Stimulated activated CD4-positive, alpha-beta T cell treated with anti-CD3 and anti-CD28 coated beads, Interleukin-1b, Interleukin-23, amount 100 ng/mL, for 1 hour (primary cell): ENCODE measurements at places on chromosomes 7 and 10.

DNA sequence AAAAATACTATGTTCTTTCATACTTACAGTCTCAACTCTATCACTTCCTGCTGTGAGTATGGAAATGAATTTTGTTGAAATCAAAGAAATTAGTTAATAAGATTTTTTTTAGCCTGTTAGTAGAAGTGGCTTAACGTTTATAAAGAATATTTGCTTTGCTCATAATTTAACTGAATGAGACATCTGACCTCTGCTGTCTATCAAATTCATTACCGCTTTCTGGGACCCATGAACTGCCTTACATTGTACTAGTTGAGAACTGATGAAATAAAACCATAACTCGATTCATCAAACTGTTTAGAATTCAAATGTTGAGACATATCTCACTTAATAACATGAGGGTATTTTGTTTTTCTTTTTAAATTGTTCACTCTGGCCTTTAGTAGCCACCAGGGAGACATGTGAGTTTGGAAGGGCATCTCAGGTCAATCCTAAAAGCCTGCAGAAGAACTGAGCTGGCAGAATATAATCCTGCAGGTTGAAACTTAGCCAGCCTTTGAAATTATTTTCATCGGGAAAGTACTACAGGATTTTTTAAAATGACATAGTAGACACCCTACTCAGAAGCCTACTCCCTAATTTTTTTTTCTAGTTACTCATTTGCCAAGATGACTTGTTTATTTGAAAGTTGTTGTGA, 78.7 kb downstream of the KIAA1217 start:
- DNase-seq, result no peak

DNA sequence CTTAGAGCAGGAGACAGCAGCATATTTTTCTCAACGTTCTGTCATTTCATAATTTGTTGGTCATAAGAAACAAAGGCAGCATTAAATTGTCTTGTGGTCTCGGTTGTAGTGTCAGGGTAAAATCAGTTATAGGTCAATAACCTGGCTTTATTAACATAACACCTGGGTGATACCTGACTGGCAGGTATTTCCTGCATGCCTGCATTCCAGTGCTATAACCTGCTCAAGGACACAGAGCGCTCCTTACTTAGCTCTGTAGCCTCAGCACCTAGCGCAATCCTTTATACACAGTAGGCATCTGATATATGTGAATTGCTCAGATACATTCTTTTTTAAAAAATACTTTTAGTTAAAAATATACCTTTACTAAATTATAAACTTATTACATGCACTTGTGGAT, 38.9 kb upstream of the PRKG1 start:
- DNase-seq, result no peak

- no peak for DNase-seq
Measured at GRCh38 chr10:60130130-60130579, 223.8 kb upstream of the CCDC6 start.

GRCh38 chr7:132677918-132678317, 101.6 kb upstream of the PLXNA4 start:
- DNase-seq, result no peak

DNA sequence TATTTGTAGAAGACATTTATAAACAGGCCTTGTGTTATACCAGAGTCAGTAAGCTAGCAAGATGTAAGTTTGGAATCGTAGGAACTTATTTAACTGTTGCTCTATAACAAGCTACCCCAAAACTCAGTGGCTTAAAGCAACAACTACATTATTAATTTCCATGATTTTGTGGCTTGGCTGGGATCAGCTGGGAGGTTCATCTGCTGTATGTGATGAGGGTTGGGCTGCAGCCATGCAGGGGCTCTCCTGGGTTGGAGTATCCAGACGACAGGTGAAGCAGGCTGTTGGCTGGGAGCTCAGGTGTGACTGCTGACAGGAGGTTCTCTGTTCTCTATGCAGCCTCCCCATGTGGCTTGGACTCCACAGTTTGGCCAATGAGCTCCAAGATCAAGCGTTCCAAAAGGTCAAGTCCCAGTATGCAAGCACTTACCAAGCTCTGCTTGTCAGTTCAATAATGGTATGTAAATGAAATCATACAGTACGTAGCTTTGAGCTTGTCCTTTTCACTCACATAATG, 52.4 kb downstream of the GPR26 start:
- DNase-seq, result no peak

GRCh38 chr7:102317231-102318059, 30.8 kb downstream of the SH2B2 start:
- DNase-seq, result no peak

DNA sequence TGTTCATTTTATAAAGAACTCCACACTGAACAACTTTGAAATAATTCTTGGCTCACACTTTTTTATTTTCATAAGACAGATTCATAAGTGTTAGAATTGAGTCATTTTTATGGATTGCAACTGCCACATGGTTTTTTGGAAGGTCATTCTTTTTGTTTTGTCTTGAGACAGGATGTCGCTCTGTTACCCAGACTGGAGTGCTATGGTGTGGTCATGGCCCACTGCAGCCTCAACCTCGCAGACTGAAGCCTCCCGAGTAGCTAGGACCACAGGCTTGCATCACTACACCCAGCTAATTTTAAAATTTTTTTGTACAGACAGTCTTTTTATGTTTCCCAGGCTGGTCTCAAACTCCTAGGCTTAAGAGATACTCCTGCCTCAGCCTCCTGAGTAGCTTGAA, 20.3 kb downstream of the BMS1 start:
- DNase-seq, result no peak

DNA sequence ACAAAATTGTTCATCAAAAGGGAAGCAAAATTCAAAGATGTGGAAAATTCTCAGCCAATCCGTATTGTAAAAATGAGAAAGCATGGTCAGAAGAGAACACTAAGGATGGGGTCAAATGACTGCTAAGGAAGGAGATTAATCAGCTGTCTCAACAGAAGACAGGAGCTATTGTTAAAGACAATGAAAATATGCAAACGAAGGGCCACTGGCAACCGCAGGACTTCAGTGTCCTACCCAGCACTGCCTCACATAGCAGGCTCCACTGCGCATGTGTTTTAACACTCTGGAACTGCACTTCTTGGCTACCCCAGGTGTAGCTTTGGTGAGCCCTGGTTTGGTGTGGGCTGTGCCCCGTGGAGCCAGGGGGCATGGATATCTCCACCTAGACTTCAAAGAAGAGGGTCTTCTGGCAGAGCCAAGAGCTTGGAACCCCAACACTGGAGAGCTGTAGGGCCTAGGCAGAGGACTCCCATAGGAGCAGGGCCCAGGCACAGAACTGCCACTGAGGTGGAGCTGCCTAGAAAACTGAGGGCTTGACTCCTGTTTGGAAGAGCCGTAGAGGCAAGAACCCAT, 176.2 kb upstream of the GDF10 start:
- DNase-seq, result no peak

GRCh38 chr7:3092468-3092867, 48.8 kb upstream of the CARD11 start:
- DNase-seq, result peak; percentile 25

GRCh38 chr10:60234551-60234950, 155.1 kb downstream of the ANK3 start:
- no peak for DNase-seq
